Activated CD4-positive, CD25-positive, alpha-beta regulatory T cell treated with anti-CD3 and anti-CD28 coated beads, Interleukin-2, amount 50 U/mL, for 16 hours (primary cell): ENCODE measurements at places on chromosomes 16 and 17.

- no peak for DNase-seq
Measured at GRCh38 chr16:54106057-54106456, 180.5 kb downstream of the IRX3 start.

- no peak for DNase-seq
Measured at GRCh38 chr17:2955931-2956582, 107.3 kb downstream of the OR1D5 start.

- DNase-seq, result no peak
Measured at GRCh38 chr16:22327446-22327775, 30.2 kb downstream of the POLR3E start.

GRCh38 chr16:12815361-12815760 is 11.7 kb upstream of the CPPED1 start:
- no peak for DNase-seq

DNA sequence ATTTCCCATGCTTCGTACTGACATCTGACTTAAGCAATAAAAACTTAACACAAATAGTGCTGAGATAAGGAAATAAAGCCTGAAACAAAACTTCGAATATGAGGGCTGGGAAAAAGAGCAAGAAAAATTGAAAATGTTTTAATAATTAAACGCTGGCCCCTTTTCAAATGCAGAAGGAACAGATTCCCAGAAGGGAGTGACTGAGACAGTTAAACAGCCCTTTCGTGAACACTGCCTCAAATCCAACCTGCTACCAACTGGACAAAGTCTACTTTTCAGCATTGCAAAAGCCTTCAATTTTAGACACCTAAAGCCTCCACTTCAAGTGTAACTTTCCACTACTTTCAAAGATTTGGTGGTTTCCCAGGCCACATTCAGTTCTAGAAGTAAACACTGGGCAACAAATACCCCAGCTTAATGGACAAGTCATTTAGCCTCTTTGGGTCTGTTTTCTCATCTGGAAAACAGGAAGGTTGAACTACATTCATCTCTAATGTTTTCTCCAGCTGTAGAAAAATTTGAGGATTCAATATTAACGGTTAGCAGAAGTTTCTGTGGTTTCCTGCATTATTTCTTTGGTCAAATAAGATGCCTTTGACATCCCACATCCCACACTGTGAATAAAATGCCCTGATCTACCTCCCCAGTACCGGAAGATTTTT is 11.8 kb downstream of the RFFL start:
- DNase-seq, result no peak

GRCh38 chr17:30249460-30249859 is 14.0 kb upstream of the SLC6A4 start:
- no peak for DNase-seq

GRCh38 chr17:78210111-78210510 is 3.9 kb upstream of the BIRC5 start:
- DNase-seq, result no peak

DNA sequence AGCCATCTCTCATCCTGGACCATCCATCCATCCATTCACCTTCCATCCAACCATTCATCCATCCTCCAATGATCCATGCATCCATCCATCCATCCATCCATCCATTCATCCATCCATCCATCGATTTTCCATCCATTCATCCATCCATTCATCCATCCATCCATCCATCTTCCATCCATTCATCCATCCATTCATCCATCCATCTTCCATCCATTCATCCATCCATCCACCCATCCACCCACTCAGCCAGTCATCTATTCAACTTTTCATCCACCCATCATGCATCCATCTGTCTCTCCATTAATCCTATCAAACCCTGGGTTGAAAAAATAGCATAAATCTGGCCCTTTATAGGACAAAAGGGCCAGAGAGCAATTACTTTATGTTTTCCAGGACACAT is 158.3 kb upstream of the WSCD1 start:
- DNase-seq, result no peak
